ENCODE measurements at places on chromosomes 5 and 9.

- DNase-seq = no peak
These were observed 81.0 kb upstream of the DAB2 start for GRCh38 chr5:39505791-39506190.

GRCh38 chr9:106111039-106111730 is 416.8 kb downstream of the TMEM38B start:
- no peak for DNase-seq

DNA sequence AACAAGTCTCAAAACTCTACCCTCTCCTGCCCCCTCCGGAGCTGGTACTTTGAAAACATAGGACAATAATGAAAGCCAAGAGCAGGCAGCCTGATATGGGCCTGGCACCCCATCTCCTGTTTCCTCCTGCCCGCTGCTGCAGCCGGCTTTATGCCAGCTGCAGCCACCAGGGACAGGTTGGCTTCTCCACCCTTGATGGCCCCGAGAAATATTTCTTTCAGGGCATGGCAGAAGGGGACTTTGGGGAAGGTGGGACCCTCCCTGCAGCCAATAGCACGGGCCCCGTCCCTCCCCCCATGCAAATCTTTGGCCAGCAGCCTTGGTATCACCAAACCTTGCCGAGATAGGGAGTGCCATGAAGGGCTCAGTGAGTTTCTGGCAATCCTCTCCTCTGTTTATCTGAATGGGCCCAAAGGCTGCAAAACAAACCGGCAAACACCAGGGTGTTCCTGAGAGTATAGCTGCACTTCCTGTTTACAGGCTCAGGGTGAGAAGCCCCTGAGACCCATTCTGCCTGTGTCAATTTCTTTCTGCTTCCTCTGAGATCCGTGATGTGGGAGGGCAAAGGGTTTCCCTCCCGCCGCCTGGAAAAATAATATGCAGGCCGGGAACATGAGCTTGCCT is 73.4 kb upstream of the BOD1 start:
- no peak for DNase-seq

GRCh38 chr9:37295178-37295577 is 127.3 kb upstream of the GRHPR start:
- no peak for DNase-seq

GRCh38 chr9:12494411-12494810 is 198.8 kb upstream of the TYRP1 start:
- no peak for DNase-seq

DNA sequence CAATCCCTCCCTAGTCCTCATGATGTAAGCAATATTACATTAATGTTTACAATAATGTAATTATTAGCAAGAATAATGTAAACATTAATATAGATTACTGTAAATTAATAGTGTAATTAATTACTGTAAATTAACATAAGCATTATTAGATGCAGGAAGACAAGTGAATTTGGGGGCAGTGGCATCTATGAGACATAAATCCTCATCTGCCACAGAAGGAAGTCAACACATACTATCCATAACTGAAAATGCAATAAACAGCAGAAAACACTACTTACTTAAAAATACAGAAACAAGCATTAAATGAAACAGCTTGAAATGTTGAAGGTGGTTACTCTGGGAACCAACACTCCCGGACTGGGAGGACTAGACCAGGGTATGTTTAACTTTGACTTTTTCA is 685 bp upstream of the NIPSNAP3A start:
- DNase-seq = no peak

Data from left cardiac atrium (tissue), 4 donors.